ENCODE measurements at places on chromosomes 16 and 17. TPM values are rescaled to one million over a fixed set of nuclear protein-coding genes. Genes with fewer than 3 reads are reported as not detected.
A peak's percentile ranks its signal among the peaks of the same experiment; 100 is the strongest.

- DNase-seq, result no peak
Measured at GRCh38 chr16:16047761-16048160, 98.3 kb downstream of the ABCC1 start.

- peak; percentile 76 for DNase-seq
Measured at GRCh38 chr17:55717898-55718735, 4.5 kb downstream of the TMEM100 start.

- DNase-seq, result no peak
Measured at GRCh38 chr17:32725697-32726096, 151.2 kb downstream of the MYO1D start.

DNA sequence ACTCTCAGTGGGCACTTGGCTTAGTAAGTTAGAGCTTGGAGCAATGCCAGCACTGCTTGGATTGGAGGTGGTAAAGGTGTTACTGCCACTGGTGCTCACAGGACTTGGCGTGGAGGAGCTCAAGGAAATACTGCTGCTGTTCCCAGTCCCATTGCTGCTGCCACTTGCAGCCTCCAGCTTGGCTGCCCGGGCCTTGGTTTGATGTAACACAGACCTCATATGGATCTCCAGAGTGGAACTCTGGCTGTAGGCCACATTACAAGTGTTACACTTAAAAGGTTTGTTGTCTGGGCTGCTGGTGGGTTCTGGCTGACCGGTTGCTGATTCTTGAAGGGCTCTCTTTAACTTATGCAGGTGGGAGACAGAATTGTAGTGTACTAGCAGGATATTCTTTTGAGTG lies 250.3 kb downstream of the ZFHX3 start:
- no peak for DNase-seq

GRCh38 chr16:9518051-9518450 lies 426.6 kb downstream of the HAPSTR1 start:
- DNase-seq, result no peak

The OR2C1 gene
- 0.22 TPM for total RNA-seq

The ACSM2A gene
- 1.8 TPM for total RNA-seq

The SARM1 gene
- 13.4 TPM for total RNA-seq

The SEPTIN1 gene
- total RNA-seq, result 2.3 TPM

The PDP2 gene
- 16.1 TPM for total RNA-seq

All from type B pancreatic cell (in vitro differentiated cells).